Activated CD4-positive, alpha-beta T cell treated with anti-CD3 and anti-CD28 coated beads, Interleukin-2, amount 50 U/mL, for 4 hours (primary cell): ENCODE measurements at places on chromosomes 5 and 9.

DNA sequence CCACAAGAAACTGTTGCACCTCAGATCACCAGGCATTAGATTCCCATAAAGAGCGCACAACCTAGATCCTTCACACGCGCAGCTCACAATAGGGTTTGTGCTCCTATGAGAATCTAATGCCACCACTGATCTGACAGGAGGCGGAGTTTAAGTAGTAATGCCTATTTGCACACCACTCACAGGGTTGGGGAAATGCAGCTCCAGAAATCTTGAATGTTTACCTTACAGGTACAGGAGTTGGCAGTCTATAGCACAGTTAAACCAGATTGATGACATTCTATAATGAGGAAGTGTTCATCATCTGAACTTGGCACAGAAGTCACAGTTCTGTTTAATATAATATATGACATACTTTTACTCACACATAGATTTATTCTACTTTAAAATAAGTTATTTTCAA, 732.2 kb upstream of the ZNF608 start:
- no peak for DNase-seq

DNA sequence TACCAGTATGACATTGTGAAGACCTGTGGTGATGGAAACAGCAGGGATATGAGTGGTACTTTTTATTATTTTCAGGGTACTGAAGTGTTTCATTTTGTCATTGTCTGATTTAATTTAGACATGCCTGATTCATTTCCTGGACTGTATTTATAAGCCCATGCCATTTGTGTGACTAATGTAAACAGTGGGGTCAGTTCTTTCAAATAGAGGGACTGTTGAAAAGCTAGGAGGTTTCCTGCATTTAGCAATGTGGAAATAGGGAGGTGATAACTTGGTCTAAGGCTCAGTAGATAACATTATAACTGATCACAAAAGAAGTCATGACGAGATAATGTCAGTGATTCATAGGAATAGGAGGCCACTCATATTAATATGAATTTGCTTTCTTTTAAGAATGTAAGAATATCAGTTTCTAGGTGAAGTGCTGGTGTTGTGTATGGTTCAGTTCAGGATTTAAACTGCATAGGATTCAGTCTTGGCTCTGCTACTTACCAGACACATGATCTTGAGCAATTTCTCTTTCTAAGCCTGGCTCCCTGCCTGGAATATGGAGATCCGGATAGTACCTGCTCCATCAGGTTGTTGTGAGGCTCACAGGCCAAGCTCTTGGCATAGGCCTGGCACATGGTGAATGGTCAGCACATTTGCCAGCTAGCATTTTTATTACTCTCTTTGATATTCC, 7.5 kb downstream of the RASGRF2 start:
- no peak for DNase-seq

DNA sequence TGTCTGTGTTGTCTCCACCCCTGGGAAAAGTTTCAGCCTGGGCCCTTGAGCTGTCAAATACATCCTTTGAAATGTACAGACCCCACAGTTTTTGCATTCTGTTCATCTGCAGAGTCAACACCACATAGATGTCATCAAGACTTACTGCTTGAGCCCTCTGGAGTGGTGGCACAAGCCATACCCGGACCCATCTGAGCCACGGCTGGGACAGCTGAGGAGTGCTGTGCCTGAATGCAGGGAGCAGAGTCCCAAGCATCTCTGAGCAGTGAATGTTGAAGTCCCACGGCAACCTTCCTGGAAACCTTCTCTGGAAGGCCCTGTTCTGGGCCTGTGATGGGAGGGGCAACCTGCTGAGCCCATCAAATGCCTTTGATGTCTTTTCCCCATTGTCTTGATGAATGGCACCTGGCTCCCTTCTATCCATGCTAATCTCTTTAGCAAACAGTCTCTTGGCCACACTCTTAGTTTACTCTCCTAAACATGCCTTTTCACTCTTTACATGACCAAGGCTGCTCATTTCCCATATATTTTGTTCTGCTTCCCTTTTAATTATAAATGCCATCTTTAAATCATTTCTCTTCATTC, 92.5 kb downstream of the ATPSCKMT start:
- no peak for DNase-seq

DNA sequence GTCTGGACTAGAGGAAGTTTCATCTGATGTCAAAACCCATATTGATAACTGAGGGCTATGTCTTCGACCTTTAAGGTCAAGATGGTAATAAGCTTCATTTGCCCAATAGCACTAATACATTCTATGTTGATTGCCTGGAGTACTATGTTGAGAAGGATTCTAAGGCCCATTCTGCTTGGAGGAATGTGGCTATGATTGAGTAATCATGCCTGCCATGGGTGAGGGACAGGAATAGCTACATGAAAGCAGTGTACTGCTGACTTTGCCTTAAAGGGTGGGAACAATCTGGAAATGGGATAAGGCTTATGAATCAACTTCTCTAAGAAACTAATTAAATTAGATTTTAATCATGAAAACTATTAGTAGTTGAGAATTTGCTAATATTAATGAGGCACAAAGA, 13.6 kb downstream of the NNT start:
- no peak for DNase-seq

GRCh38 chr9:8643896-8644295, 844.3 kb upstream of the DMAC1 start:
- no peak for DNase-seq

DNA sequence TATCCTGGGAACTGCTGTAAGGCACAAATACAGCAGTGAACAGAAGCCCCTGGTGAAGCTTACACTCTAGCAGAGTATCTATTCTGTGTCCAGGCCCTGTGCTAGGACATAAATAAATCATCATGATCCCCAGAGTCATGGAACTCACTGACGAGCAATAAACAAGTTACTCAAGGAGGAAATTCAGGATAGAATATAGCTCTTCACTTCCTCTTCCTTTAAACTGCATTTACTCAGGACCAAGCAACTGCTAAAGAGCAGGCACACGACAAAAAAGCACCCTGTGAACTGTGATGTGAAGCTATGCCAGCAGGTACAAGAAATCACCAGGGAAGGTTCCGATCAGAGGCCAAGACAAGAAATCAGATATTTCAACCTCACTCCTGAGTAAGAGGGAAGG, 47.8 kb upstream of the NR5A1 start:
- DNase-seq: no peak

- no peak for DNase-seq
Observed at GRCh38 chr5:137335493-137335892, 163.6 kb downstream of the SPOCK1 start.

DNA sequence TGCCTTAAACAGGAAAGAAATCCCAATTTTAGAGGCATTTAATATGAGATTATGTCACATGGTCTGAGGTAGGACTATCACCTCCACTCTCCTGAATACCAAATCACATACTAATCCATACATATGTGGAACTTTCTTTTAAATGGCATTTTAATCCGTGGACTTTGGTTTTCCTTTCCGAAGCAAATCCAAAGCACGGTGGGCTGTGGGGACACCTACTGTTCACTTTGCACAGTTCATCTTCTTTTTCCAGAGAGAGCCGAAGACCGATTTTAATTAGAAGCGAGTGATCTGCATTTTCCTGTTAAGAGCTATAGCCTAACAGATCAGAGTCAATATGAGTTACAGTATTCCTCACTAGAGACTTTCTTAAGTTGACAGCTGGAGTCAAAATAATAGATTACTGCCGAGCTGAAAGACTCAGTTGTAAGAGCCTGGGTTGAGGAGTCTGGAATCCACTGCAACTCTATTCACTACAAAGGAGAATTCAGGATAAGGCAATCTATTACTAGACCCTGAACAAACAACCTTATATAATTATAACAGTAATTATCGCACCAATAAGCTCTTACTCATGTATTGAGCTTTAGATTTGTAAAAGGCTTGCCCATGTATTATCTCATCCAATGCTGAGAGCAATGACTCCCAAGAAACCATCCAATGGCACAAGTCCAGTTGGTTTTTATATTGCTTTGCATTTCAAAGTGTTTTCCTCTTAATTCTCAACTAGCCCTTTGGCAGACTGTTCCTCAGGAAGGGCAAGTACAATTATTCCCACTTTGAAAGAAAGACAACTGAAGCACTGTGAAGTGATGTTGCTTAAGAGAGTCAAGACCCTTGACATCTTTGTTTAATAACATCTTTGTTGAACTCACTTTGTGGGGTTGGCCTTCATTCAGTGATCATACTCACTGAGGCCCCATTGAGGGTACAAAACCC, 144.7 kb downstream of the TRPM6 start:
- no peak for DNase-seq

DNA sequence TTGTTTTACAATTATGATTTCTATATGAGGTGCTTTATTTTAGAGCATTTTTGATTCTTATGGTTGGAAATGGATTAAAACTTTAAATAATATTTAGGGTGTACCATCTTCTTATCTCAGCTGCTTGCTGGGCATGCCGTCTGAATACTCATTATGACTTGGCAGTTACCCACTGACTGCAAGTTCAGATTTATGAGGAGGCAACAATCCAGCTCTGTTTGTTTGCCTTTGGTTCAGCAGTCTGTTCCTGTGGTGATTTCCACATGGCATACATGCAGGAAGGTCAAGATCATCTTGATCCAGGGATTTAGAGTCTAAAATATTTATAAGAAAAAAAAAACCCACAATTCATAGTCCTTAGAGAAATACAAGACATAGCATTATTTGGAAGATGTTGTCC, 1254.5 kb upstream of the NUDT12 start:
- no peak for DNase-seq

DNA sequence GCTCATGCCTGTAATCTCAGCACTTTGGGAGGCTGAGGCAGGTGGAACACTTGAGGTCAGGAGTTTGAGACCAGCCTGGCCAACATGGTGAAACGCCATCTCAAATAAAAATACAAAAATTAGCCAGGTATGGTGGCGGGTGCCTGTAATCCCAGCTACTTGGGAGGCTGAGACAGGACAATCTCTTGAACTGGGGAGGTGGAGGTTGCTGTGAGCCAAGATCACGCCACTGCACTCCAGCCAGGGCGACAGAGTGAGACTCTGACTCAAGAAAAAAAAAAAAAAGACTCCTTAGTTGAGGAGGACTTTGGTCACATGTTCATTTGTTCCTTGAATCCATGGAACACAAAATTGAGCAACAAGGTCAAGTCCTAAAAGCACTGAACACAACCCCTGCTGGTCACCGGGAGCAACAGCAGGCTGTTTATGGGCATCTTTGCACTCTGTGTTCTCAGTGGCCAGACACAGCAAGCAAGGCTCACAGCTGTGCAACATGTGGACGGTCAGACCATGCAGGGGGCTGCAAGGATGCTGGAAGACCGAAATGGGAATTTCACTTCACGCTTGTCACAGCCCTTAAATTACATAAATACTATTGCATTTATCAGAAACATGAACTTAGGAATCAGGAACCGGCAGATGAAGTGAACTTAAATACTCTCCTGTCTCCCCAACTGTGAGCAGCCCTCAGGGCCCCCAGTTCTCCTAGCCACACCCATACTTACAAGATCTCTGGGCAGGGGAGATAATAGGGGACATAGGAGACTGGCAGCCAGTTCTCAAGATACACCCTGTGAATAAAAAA, 2.8 kb downstream of the GBGT1 start:
- DNase-seq: peak; percentile 37

- no peak for DNase-seq
Observed at GRCh38 chr9:134227451-134228411, 63.4 kb upstream of the RNU6ATAC start.

GRCh38 chr5:65065001-65065511, 296.3 kb downstream of the CWC27 start:
- DNase-seq: no peak

DNA sequence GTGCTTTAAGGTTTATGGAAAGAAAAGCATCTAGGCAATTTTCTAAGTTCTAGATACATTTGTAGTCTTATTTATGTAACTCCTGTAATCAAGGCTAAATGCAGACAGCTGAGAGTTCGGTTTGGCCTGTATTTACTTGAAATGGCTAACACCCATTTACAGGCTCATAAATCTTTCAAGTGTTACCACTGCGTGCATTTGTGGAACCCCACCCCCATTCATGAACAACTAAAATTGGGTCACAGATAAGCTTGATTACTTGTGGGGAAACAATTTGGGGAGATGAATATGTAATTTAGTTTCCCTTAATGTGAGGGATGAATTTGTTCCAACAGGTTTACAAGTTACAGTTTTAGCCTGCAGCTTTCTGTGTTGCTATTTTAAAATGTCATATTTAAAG, 360.6 kb downstream of the ARRDC3 start:
- DNase-seq: no peak

DNA sequence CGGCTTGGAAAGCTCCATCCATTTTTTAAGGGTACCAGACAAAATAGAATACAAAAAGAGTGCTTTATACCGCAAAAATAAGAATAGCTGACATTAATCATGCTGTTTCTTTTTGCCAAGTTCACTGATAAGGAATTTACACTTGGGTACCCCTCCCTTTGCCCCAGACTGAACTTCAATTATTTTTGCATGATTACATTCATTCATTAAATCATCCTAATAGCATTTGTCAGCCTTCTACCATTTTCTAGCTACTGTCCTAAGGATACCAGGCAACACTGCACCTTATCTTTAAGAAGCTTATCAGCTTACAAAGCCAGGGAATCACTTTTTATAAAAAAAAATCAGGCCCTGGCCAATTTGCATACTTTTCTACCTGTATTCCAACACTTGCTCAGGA, 48.4 kb downstream of the YIPF5 start:
- no peak for DNase-seq

DNA sequence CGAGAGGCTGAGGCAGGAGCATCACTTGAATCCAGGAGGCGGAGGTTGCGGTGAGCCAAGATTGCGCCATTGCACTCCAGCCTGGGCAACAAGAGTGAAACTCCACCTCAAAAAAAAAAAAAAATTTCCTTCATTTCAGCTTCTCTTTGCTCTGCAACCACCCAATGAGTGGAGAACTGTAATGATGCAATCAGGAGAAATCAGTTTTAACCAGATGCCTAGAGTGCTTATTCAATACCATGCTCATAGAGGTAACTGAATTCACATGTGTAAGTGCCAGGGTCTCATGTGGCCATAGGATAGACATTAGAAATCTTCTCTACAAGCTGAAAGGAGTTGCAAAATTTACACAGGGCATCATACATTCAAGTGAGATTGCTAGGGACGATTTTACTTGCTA, 70.6 kb downstream of the HMHB1 start:
- DNase-seq: no peak

GRCh38 chr9:129494113-129494789, 126.7 kb downstream of the C9orf50 start:
- no peak for DNase-seq

DNA sequence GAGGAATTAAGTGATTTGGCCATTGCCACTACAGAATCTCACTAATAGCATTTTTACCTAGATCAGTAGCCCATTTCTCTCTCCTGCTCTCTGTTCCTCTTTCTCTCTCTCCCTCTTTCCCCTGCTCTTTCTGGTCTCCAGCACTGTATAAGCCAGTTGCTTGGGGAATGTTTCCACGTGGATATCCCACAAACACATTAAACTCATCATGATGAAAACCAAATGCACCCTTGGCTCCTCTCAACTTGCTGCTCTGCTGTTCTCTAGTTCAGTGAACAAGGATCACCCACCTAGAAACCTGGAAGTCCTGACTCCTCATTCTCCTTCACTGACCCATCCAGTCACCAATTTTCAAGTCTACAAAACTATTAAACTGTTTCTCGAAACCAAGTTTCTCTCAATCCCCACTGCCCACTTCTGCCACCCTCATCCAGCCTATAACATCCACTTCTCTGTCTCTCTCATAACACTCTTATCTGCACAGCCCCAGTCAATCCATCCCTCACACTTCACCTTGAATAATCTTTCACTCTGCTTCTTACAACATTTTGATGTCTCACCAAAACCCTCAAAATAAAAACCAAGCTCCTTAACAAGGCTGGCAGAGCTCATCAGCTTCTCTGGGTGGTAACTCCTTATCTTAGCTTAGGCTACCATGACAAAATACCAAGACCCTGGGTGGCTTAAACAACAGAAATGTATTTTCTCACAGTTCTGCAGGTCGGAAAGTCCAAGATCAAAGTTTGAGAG, 79.3 kb downstream of the ARL15 start:
- DNase-seq: no peak

- no peak for DNase-seq
Observed at GRCh38 chr5:1349246-1349645, 4.3 kb upstream of the CLPTM1L start.
